ENCODE measurements at places on chromosomes 13 and 19. TPM values are rescaled to one million over a fixed set of nuclear protein-coding genes. Genes with fewer than 3 reads are reported as not detected.
A peak's percentile ranks its signal among the peaks of the same experiment; 100 is the strongest.

Gene SYNGR4
- not detected for total RNA-seq

Gene KCNK6
- 7.2 TPM for total RNA-seq

Gene RGCC
- 12.9 TPM for total RNA-seq

- peak overlapping the region; percentile 63 for H3K27ac ChIP-seq
- DNase-seq: no peak
- H3K36me3 ChIP-seq: no peaks in the 10 kb centered on the region
- peaks cover 11% of the 10 kb centered on the region for H3K4me1 ChIP-seq
- no peak overlapping the region for H3K4me3 ChIP-seq
- no peaks in the 10 kb centered on the region for H3K27me3 ChIP-seq
Observed at GRCh38 chr19:46620716-46621115, 4.2 kb downstream of the PTGIR start.

- no peak overlapping the region for H3K4me3 ChIP-seq
- H3K36me3 ChIP-seq: no peaks in the 10 kb centered on the region
- H3K27ac ChIP-seq: peak overlapping the region; percentile 78
- H3K27me3 ChIP-seq: no peaks in the 10 kb centered on the region
- H3K4me1 ChIP-seq: no peaks in the 10 kb centered on the region
Observed at GRCh38 chr19:726993-727956, 18.5 kb downstream of the PALM start.

GRCh38 chr19:18769989-18770528, 21.0 kb downstream of the COMP start:
- DNase-seq: peak; percentile 74
- no peaks in the 10 kb centered on the region for H3K36me3 ChIP-seq
- no peaks in the 10 kb centered on the region for H3K27me3 ChIP-seq
- no peak overlapping the region for H3K4me3 ChIP-seq

Data from kidney (tissue), 22 donors.